ENCODE measurements at places on chromosomes 1 and 21. TPM values are rescaled to one million over a fixed set of nuclear protein-coding genes. Genes with fewer than 3 reads are reported as not detected.

- H3K4me3 ChIP-seq: no peak overlapping the region
- H3K4me1 ChIP-seq: peaks cover 46% of the 10 kb centered on the region
- H3K36me3 ChIP-seq: no peaks in the 10 kb centered on the region
- H3K27ac ChIP-seq: peak overlapping the region; percentile 57
- H3K27me3 ChIP-seq: no peaks in the 10 kb centered on the region
Observed at GRCh38 chr1:234699795-234700665, 90.1 kb upstream of the IRF2BP2 start.

The VHLL gene
- polyA plus RNA-seq: not detected

The PGLYRP4 gene
- polyA plus RNA-seq: not detected

DNA sequence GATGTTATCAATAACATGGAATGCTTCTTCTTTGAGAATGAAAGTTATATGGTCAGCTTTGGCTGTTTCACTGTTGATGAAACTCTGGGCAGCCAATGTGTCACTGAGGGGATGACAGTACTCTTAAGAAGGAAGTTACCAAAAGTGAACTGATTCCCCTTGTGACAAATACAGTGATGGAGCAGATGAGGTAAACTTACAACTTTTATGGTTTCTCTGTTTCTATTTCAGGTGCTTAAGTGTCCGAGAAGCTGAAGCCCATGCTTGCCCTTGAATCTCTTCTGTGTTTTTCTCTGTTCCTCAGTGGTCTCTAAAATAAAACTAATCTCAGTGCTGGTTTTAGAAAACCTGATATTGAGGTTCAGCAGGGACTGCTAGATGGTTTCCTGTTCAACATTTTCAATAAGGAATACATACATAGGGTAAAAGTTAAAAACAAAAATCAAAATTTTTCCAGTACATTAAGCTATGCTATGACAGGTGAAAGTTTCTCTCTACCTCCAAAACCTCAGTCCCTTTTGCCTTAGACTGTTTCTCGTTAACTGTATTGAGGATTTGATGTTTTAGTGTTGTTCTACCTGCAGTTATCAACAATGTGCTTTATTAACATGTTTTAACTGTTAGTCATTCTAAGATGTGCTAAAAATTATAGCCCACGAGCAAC is 454.4 kb upstream of the ADGRL4 start:
- no peaks in the 10 kb centered on the region for H3K4me1 ChIP-seq
- H3K27ac ChIP-seq: no peak overlapping the region
- H3K36me3 ChIP-seq: no peaks in the 10 kb centered on the region
- H3K4me3 ChIP-seq: no peak overlapping the region
- no peak for DNase-seq

Data from muscle of leg (tissue), 16 donors.